ENCODE measurements at places on chromosomes 5 and 9. TPM values are rescaled to one million over a fixed set of nuclear protein-coding genes. Genes with fewer than 3 reads are reported as not detected.

Gene MYOT
- total RNA-seq, result not detected

Gene ADAMTS6
- 95.9 TPM for total RNA-seq

Gene OR1K1
- not detected for total RNA-seq

Gene SPRY4
- total RNA-seq, result 23.2 TPM

Gene BHMT2
- total RNA-seq, result 34.5 TPM

Gene IFNA21
- total RNA-seq, result not detected

Gene DDX46
- total RNA-seq, result 26.1 TPM

Gene CA9
- under 0.01 TPM for total RNA-seq

Gene AIF1L
- 0.43 TPM for total RNA-seq

Gene GFI1B
- total RNA-seq, result 0.32 TPM

Gene PCDHGC4
- total RNA-seq, result 2.6 TPM

Gene BTNL3
- total RNA-seq, result not detected

Gene SETD9
- 9.3 TPM for total RNA-seq

Gene GHR
- total RNA-seq, result 2.2 TPM

Gene FCN1
- total RNA-seq, result not detected

Gene TMEM245
- 54.4 TPM for total RNA-seq

Gene TXNDC8
- total RNA-seq, result not detected

Gene GPX8
- total RNA-seq, result 133 TPM

Gene MACIR
- total RNA-seq, result 31.5 TPM

Gene UBE2QL1
- total RNA-seq, result not detected

Gene ZCCHC7
- total RNA-seq, result 25.0 TPM

Gene CDO1
- total RNA-seq, result 0.32 TPM

Gene TGFBI
- 496 TPM for total RNA-seq

Gene PPP2CA
- 41.9 TPM for total RNA-seq

Gene UIMC1
- total RNA-seq, result 63.1 TPM

Gene CD274
- 10.3 TPM for total RNA-seq

Gene TTC23L
- total RNA-seq, result not detected

Gene CTNND2
- not detected for total RNA-seq

Gene ANKRD18B
- not detected for total RNA-seq

Gene OR1L6
- not detected for total RNA-seq

Gene SPATA6L
- total RNA-seq, result 0.64 TPM

Gene ADCY2
- 0.32 TPM for total RNA-seq

Gene SLC34A3
- total RNA-seq, result under 0.01 TPM

Gene CNTNAP3
- total RNA-seq, result 0.64 TPM

Gene CCDC127
- total RNA-seq, result 4.2 TPM

Gene DAPK1
- total RNA-seq, result 3.9 TPM

Gene ARL14EPL
- total RNA-seq, result not detected

Gene SH3GLB2
- 39.3 TPM for total RNA-seq

Gene BSPRY
- total RNA-seq, result not detected

Gene NREP
- total RNA-seq, result 146 TPM

Gene SNCB
- total RNA-seq, result not detected

Gene MTX3
- total RNA-seq, result 13.2 TPM

Gene NRG2
- total RNA-seq, result under 0.01 TPM

Gene C5orf34
- total RNA-seq, result 3.9 TPM

Gene ECM2
- 2.6 TPM for total RNA-seq

Gene SIT1
- under 0.01 TPM for total RNA-seq

Gene FREM1
- total RNA-seq, result 0.32 TPM

Gene C9orf50
- total RNA-seq, result not detected

Gene NEURL1B
- total RNA-seq, result 2.9 TPM

Gene SUSD3
- total RNA-seq, result 3.2 TPM

Data from fibroblast of villous mesenchyme (primary cell).